ENCODE measurements at places on chromosomes 1 and 21.

DNA sequence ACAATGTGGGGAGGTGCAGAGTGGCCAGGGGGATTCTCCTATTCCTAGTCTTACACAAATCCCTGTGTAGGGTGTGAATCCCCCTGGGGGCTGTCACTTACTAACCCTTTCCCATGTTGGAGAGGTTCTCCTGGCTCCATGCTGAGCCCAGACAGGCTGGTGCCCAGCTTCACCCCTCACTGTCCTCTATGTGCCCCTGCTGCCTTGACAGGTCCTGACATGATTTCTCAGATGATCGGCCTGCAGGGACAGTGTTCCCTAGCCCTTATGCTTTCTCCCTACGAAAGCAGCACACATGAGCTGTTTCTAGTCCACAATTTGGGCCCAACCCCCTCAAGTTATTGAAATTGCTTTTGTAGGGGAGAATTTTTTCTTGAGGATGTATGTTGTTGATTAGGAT lies 68.9 kb upstream of the FAM78B start:
- DNase-seq, result no peak

- no peak for DNase-seq
Measured at GRCh38 chr1:25710583-25711347, 89.2 kb upstream of the SELENON start.

- peak; percentile 84 for DNase-seq
Measured at GRCh38 chr1:19007491-19008441, 51.3 kb upstream of the IFFO2 start.

DNA sequence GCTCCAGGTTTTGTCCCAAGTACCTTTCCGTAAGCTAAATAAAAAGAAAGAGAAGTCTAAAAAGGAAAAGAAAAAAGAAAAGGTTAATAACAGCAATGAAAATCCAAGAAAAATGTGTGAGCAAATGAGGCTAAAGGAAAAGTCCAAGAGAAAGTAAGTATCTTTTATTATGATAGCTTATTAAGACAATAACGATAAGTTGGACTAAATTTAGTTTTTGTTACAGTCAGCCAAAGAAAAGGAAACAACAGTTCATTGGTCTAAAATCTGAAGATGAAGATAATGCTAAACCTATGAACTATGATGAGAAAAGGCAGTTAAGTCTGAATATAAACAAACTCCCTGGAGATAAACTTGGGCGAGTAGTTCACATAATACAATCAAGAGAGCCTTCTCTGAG lies 31.5 kb downstream of the BRDT start:
- no peak for DNase-seq

DNA sequence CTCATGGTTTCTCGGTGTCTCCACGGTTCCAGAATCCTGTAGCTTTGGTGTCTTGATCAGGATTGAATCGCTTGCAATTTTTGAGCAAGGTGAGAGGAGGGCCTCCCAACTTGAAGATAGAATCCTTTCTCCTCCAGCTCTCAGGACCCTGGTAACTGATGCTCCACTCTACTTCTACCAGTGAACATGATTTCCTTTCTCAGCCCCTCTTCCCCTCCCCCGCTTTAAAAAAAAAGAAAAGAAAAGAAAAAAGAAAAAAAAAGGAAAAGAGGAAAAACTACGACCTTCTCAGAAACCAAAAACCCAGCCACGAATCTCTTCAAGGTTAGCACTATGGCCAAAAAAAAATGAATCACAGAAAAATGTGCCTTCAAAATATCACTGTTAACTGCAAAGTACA lies 1.2 kb downstream of the ARHGEF11 start:
- no peak for DNase-seq

DNA sequence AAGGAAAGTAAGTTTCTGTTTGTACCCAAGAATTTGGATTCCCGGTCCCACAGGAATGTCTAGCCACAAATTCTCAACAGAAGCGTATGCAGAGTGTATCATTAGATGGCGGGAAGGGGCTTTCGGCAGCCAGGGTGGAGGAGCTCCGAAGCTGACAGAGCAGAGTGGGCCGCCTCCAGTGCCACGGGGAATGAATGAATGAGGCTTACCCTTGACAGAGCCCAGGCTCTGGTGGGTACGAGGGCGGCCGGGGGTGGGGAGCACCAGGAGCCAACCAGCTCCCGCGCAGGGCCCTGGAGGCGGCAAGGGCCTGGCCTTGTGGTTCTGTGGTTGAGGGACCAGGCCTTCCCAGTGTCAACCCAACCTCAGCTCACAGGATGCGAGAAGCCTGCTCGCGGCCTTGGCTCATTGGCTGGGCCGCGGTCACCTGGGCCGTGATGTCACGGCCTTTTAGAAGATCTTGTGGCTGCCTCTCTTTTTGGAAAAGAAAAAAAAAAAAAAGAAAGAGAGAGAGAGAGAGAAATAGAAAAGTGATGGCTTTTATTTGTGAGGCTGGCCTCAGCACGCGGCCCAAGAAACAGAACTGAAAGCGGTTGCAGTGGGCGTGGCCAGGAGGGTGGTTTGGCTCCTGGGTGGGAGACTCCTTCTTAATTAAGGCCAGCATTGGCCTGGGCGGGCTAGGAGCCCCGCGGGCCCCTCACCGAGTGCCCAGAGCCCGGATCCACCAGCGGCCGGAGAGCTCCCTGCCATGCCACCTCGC lies 34.9 kb upstream of the RUNX3 start:
- DNase-seq, result peak; percentile 58

DNA sequence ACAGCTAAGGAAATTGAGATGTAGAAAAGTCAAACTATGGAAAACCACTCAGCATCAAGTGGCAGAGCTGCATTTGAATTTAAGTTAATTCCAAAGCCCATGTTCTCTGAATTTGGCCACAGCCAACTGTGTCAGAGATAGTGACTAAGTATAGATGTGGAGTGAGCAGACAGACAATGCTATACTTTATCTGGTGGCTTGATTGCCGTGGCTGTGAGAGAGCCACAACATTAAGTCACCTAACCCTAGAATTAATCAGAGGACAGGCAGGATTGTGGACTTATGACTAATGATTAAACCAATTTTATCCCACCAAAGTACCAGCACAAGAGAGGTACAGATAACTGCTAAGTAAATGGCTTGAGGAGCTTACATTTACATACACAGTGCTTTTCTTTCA lies 209.8 kb downstream of the TPR start:
- no peak for DNase-seq

DNA sequence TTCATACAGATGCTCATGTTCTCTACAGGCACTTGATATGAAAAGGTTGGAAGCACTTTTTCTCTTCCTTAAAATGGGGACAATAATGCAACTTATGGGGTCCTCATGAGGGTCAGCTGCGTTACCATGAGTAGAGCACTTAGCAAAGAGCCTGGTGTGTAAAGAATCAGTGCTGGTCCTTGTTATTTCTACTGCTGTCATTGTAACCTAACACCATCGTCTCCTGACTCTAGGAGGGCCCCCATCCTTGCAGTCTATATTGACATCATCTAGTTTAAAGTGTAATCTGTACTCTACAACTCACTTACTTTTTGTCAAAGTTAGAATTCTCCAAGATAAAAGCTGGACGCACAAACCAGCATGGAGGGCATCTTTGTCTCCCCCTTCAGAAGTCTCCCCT lies 2.4 kb downstream of the CAPN9 start:
- no peak for DNase-seq

- DNase-seq, result no peak
Measured at GRCh38 chr1:170720661-170721060, 56.7 kb downstream of the PRRX1 start.

DNA sequence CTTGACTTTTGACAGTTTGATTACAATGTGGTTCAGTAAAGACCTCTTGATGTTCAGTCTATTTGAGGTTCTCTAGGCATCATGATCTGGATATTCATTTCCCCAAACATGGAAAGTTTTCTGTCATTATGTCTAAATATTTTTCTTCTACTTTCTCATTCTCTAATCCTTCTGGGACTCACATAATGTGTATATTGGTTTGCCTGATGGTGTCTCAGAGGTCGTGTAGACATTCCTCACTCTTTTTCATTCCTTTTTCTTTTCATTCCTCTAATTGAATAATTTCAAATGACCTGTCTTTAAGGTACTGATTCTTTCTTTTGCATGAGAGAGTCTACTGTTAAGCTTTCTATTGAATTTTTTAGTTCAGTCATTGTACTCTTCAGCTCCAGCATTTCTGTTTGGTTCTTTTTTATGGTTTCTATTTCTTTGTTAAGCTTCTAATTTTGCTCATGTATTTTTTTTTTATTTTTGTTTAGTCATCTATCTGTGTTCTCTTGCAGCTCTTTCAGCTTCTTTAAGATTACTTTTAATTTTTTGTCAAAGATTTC lies 158.4 kb downstream of the GDAP2 start:
- DNase-seq, result no peak

GRCh38 chr1:13826009-13826408 lies 126.0 kb downstream of the PRDM2 start:
- DNase-seq, result no peak

DNA sequence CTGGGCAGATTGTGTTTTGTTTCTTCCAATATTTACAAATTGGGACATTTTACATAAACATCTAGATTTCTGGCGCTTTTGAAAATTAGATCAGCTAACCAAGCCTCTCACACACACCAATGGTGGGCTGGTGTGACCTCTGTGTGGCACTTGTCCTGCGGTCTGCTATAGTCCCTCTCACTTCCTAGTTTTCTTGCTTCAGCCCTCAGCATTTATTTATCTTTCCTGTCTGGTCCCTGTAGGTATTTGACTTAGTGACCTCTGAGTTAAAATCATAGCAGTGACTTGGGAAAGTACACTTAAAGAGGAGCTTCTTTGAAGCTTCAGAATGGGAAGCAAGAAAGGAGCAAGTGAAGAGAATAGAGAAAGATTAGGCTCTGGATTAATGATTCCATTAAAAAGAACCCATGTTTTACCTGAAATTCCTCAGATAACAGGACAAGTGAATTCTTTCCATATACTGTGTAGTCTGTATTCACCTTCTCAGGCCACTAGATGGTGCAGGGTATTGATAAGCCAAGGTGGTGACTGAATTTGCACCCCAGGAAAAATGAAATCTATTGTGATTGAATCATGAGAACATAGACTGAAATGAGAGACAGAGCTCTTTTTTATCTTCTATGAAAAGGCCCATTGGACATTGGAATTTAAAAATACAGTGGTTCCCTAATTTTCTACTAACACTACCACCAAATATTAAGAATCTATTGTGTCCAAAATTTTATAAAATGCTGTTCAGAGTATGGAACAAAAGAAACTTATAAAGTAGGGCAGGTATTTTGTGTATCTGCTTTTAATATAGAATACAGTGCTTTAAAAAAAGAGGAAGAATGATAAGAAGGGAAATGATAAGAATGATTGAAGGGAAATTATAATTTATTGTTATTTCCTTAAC lies 7.1 kb upstream of the DIPK1A start:
- DNase-seq, result no peak

DNA sequence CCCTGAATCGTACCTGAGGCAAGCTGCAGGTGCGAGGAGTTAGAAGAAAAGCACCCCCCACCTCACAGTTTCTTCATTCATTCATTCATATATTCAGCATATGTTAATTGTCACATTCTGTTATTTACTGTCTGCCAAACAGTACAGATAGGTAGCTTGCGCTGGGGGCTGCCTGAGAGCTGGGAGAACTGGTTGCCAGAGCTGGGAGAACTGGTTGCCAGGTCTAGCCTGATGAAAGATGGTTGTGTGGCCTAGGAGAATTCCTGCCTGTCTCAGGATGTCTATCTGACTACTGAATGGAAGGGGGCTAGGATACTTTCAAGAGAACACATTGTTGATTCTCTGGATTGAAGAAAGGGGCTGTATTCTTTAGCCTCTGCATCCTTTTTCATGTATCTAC lies 225.9 kb upstream of the POU3F1 start:
- DNase-seq, result no peak

- no peak for DNase-seq
Measured at GRCh38 chr1:198647055-198647454, 8.2 kb downstream of the PTPRC start.

DNA sequence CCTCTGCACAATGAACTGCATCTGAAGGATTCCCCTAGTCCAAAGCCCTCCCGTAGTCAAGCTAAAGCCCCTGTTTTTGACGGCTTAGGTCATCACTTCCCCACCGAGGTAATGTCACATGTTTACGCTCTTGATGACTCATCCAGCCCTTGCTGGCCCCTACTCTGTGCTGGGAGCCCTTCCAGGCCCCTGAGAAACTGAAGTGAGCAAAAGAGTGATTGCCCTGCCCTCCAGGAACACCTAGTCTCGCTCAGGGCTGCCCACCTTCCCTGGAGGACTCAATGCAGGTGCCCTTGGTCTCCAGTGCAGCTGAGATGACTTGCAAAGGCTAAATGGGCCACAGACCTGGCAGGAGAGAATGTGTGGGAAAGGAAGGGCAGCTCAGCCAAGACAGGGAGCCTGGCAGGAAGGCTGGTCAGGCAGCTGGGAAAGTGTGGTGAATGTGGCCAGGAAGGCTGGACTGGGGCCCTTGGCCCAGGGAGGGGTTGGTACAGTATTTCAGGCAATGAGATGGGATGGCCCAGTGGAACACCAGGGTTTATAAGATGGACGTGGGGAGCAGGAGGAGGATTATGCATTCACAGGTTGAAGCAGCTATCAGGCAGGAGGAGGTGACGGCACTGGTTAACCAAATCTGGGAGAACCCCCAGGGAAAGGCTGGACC lies 345.6 kb downstream of the NPHP4 start:
- DNase-seq, result no peak

- DNase-seq, result no peak
Measured at GRCh38 chr1:156150333-156151011, 2.9 kb upstream of the SEMA4A start.

DNA sequence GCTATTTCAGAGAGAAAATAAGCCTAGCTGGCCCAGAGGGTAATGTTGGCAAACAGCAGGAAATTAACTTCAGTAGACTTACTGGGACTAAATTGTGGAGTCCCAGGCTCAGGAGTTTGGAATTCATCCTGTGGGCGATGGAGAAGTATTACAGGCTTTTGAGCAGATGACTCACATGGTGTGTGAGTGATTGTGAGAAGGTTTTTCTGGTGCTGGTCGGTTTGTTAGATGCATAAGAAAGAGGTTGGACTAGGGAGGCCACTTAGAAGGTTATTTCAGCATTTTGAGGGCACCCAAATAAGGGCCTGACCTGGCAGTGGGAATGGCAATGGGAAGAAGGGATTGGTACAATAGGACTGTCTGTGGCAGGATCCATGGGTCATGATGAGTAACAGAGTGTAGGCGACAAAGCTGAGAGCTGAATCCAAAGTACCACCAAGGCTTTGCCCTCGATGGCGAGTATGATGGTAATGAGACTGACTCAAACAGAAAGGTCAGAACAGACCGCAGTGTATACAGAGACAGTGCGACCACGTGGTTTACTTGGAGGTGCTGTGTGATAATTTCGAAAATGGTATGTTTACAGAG lies 69.2 kb upstream of the KIF26B start:
- DNase-seq, result peak; percentile 20

GRCh38 chr1:167268347-167268787 lies 47.7 kb downstream of the POU2F1 start:
- DNase-seq, result no peak

DNA sequence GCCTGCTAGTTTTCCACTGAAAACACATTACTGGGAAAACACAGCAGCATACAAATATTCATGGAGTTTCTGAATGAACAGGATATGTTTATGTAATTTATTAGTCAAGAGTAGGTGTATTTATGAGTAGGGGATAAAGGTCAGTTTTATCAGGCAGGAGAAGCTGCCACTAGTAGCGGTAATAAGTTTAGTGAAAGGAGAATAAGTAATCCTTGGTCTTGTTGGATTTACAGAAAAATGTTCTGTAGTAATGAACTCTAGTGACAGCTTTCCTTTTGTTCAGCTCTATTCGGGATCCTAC lies 1.2 kb downstream of the MAST2 start:
- peak; percentile 29 for DNase-seq

Data from SW480 (cell line).